ENCODE measurements at places on chromosomes 1 and 21.

DNA sequence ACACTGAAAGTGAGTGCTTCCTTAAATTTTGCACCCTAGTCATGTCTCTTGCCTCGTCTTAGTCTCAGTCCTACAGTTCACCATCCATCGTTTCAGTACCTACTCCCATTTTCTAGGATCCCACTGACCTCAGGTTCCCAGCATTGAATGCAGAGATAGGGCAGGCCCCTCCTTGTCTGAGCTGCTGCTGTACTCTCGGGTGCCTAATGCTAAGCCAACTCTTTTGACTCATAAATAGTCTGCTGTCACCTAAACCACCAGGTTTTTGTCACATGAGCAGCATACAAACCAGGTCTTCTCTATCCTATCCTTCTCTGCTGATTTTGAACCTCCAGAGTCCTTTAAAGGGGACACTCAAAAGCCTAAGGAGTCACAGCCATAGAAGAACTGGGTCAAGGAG is 3.0 kb downstream of the ARHGAP30 start:
- DNase-seq: no peak

DNA sequence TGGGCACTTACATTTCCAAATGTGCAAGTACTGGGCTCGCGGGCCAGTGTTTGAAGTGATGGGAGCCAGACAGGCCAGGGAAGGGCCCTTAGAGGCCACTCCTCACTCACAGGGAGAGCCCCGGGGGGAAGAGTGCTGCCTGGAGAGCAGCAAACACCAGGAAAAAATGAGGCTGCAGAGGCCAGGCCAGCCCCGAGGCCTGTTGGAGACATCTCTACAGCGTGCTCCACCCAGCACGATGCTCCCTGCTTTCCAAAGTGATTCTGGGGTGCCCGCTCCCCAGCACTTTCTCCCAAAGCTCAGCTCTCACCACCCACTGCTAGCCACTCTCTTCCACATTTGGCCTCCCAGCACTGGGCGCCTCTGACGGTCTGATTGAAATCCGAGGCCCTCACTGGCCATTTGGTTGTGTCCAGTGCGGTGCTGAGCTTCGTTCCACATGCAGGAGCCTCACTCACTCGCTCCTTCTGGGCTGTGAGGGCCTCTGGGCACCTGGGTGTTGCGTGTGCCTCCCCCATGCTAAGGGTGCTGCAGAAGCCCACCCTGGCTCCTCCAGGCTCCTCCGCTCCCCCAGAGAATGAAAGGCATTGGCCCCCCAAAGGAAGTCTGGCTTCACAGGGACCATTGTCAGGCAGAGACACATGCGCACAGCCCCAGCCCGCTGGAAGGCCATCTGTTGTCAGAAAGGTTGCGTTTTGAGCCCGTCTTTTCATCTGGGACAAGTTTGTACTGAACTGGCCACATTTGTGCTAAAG is 385.4 kb upstream of the VAMP3 start:
- DNase-seq: no peak

DNA sequence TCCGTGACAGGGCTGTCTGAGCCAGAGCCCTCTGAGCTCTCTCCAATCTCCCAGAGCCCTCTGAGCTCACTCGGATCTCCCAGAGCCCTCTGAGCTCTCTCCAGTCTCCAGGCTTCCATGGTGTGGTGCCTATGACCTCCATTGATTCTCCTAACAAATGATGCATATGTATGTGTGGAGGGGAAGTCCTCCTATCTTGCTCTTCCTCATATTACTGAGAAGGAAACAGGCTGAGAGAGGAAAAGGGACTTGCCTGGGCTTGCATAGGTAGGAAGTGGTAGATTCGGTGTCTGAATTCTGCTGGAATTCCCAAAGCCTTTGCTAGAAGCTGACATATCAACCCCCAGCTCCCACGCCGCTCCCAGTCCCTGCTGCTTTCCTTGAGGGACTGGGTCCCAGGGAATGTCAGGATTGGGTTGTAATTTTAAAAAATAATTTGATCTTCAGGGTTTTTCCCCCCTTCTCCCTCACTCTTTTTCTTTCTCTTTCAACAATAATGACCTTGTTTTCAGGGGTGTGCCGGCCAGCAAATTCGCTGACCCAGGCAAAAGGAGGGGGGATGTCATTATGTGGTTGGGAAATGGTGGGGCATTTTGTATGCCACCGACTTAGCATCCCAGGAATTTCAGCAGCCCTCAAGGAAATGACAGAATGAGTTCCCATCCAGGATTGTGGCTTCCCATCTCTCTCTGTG is 42.3 kb upstream of the RUNX3 start:
- no peak for DNase-seq

GRCh38 chr1:81597720-81598426 is 202.9 kb upstream of the ADGRL2 start:
- no peak for DNase-seq

- DNase-seq: peak; percentile 84
Measured at GRCh38 chr1:33342041-33342723, 21.3 kb upstream of the A3GALT2 start.

GRCh38 chr1:15007368-15007767 is 146.2 kb upstream of the TMEM51 start:
- DNase-seq: no peak

DNA sequence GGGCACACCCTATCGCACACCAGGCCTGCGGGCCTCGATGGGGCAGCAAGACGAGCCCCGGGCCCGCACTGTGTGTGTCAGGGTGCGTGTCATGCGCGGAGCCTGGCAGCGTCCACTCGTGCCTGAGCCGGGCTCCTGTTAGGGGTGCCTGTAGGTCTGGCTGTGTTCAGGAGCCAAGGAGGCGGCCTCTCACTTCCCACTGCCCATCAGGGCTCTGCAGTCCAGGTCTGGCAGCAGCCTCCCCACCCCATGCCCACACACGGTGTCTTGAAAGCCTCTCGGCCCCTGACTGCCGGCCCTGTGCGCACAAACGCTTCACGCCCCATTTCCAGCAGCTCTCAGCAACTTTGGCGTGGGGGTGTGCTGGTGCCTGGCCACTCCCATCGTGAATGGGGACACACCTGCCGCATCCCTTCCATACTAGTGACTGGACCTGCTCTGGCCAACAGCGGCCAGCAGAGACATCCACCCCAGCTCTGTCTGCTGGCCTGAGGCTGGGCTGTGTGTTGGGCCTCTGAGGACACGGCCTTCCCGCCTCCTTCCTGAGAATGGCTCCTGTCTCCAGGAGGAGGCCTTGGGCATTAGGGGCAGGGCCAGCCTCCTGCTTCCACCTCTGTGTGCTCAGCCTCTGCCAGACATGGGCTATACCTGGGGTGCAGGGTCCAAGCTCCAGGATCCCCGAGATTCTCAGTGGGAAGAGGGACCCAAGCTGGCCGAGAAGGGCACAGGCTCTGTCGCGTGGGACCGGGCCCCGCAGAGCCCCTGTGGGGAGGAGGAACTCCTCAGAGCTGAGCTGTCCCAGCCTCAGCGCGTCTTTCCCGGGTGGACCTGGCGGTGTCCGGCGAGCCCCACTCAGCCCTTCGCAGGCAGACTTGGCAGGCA is 41.8 kb upstream of the ACTRT2 start:
- no peak for DNase-seq

DNA sequence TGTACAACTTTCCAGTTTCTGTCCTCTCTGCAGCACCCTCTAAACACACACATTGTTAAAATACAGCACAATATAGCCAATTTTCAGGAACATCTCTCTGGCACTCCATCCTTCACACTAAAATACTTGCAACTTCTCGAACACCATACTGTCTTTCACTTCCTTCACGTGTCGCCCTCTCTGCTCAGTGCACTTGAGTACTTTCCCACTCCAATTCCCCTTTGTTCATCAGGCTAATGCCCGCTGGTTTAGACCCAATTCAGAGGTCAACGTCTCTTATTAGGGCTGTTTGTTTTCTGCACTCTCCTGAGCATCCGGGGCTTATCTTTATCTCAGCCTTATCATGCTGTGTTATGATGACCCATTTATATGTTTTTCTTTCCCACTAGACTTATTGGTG is 238.2 kb upstream of the SGIP1 start:
- no peak for DNase-seq

DNA sequence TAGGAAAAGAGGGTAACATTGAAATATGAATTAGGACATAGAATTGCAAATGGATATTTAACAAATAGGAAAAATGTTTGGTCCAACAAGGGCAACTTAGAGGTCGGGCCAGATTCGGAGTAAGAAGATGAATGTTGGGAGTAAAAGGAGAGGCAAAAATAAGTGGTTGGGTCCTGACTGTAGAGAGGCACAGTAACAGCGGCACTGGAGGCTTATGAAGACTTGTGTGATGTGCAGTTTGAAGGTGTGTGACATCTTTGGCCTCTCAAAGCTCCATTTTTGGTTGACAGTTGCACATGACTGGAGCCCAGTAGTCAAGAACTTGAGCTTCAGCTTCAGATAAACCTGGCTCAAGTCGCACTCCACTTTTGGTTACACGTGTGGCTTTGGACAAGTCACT is 109.9 kb upstream of the PAXBP1 start:
- no peak for DNase-seq

DNA sequence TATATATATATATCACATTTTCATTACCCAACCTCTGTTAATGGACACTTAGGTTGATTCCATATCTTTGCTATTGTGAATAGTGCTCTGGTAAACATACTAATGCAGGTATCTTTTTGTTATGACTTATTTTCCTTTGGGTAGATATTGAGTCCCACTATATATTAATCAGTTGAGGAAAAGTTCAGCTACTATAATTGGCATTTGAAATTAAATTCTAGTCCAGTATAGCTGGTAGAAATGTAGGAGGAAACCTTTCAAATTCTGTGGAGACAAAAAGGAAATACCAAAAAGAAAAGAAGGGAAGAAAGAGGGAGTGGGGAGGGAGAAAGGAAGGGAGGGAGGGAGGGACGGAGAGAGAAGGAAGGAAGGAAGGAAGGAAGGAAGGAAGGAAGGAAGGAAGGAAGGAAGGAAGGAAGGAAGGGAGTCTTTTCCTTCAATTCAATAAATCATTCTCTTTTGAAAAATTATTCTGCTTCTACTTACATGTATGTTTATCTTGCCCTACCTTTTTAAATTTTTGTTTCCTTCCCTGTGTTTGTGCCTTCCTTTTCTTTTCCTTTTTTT is 311.9 kb downstream of the TPR start:
- DNase-seq: no peak

GRCh38 chr1:9100471-9101043 is 28.3 kb downstream of the GPR157 start:
- no peak for DNase-seq

- peak; percentile 27 for DNase-seq
Measured at GRCh38 chr1:21956720-21957552, 19.8 kb upstream of the HSPG2 start.

GRCh38 chr1:2258122-2258681 is 30.1 kb downstream of the SKI start:
- no peak for DNase-seq

DNA sequence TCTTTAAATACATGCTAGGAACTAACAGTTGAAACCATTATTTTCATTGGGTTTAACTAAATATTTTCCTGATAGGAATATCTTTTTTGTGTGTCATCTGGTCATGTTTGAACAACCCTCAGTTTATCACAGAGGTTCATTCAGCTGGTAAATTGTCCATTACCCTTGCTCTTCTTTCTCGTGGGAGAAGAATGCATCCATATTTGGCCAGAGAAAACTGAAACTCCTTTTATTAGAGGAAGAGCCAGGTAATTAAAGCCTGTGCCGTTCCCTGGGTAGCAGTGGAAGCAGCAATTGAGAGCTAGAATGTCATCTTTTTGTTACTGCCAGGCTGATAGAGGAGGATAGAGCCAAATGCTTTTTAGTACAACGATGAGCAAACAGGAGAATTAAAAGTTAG is 587.2 kb upstream of the ZRANB2 start:
- no peak for DNase-seq

DNA sequence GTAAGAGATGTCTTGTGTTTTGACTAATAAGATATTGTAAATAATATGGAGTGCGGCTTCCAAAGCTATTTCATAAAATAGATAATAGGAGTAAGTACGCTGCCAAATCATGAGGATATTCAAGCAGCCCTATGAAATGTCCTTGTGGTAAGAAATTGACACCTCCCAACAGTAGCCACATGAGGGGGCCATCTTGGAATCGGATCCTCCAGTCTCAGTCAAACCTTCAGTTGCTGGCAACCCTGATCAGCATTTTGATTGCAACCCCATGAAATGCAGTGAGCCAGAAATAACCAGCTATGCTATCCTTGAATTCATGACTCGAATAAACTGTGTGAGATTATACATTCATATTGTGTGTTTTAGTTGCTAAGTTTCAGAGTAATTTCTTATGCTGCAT is 212.4 kb downstream of the PLA2G4A start:
- no peak for DNase-seq

DNA sequence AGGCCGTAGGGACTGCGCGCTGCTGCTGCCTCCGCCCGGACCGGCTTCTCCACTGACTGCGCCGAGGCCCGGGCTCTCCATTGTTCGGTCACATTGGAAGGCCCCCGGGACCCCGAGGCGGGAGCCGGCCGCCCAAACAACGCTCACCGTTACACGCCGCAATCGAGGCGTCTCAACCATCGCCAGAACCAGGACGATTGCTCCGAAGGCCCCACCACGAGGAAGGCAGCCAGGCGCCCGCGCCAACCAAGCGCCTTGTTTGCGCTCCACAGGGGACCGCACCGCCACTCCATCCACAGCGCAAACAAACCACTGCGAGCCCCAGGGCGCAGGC is 595 bp downstream of the GLUL start:
- DNase-seq: no peak

DNA sequence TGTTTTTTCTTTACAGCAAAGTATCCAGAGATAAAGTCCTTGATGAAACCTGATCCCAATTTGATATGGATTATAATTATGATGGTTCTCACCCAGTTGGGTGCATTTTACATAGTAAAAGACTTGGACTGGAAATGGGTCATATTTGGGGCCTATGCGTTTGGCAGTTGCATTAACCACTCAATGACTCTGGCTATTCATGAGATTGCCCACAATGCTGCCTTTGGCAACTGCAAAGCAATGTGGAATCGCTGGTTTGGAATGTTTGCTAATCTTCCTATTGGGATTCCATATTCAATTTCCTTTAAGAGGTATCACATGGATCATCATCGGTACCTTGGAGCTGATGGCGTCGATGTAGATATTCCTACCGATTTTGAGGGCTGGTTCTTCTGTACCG is 6.5 kb downstream of the DEGS1 start:
- no peak for DNase-seq

DNA sequence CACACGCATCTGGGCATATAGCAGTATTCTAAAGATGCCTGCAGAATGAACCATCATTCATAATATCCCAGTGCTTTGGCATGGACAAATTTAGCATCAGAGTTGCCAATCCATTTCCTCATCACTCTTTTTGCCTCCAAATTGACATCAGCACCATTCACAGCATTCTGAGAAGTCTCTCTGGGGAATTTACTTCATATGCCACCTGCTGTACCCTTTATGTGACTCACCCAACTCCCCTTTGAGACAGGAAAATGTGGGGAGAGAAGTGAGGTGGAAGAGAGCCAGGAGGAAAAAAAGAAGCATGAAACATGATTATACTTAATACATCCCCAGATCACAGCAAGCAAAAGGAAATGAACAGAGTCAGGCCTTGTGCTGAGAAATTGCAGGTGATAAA is 37.4 kb downstream of the RAB3B start:
- DNase-seq: no peak

GRCh38 chr21:42336054-42336453 is 14.7 kb downstream of the TFF2 start:
- no peak for DNase-seq
